ENCODE measurements at places on chromosomes 6 and 20.

DNA sequence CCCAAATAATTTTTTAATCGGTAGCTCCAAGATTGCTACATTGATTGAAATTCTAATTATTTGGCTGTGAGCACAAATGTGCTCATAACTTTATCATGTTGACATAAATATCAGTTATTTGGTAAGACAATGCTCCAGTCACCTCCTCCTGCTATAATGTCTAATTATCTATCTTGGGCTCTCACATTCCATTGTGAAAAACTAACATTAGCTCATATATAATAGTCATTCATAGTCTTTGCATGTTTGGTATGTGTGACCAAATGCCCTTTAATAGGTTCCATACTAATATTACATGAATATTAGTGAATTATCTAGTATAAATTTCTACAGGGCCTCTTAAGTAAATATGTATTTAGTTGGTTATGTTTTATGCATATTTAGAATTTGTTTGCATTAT is 185.6 kb upstream of the MCHR2 start:
- DNase-seq: no peak

DNA sequence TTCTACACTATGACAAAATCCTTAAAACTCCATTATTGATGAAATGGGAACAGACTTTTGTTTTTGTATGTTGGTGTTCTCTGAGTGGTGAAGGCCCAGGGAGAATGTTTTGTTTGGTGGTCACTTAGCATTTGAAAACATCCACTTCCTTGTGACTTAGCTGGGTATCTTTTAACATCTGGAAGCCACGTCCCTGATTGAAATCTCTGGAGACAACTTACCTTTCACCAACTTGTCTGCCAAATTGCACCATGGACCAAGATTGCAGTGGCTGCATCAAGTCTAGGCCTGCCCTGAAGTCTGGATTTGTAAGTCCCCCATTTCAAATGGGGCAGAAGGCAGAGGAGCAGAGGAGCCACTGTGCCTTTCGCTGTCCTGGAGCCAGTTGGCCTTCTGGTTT is 534 bp upstream of the EFCAB8 start:
- DNase-seq: no peak

- DNase-seq: no peak
These were observed 161.6 kb downstream of the ADAT2 start for GRCh38 chr6:143288923-143289322.

DNA sequence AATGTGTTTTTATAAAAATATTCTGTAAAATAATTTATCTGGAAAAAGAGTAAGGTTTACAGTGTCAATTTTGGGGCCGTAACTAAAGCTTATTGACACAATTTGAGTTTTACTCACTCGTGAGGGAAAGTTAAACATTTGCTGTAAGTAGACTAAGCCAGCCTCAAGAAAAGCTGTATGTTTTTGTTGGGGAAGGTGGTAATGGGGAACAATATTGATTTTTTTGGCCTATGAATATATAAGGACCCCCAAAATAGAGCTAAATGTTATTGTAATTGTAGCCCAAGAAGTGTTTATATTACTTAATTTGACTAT is 1.4 kb downstream of the SENP6 start:
- no peak for DNase-seq

DNA sequence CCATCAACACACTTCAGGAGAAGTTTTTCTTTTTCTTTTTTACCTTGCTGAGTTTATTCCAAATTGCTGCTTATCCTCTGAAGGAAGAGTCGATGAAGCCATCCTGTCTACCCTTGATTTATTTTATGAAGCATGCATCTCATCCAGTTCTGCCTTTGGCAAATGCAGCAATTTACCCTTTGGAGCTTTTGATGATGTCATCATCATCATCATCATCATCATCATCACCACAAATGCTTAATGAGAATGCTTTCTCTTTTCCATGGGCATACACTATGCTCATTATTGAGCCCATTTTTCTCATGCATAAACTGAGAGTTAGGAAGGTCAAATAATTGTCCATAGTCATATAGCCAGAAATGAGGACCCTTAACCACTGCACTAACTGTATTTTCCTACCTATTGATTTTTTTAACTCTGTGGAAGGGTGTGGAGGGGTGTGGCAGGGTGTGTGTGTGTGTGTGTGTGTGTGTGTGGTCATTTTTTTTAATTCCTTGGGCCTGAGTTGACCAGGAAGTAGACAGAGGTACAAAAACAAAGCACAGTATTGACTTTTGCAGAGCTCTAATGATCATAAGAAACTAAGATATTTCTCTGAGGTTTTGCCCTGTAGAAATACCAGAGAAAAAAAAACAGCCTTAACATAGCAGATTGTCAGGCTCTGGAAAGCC is 82.8 kb downstream of the COL9A1 start:
- no peak for DNase-seq

DNA sequence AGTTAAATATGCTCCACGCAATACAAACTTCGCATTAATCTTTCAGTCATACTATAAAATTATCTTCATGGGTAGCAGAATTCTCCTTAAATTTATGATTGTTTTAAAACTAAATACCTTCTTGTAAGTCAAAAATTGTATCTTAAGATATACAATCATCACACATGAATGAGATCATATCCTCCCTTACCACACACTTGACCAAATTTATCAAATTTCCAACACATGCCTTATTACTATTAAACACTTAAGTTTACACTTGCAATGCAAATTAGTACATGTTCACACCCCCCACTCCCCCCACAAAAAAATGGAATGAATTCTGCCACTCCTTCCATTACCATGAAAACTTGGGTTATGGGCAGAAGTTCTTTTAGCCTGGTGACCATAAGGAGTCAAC is 13.8 kb downstream of the RANBP9 start:
- no peak for DNase-seq
